ENCODE measurements at places on chromosomes 3 and 15. TPM values are rescaled to one million over a fixed set of nuclear protein-coding genes. Genes with fewer than 3 reads are reported as not detected.

Gene PLCD1
- polyA plus RNA-seq = 14.3 TPM

Gene SPRED1
- polyA plus RNA-seq = 2.5 TPM

Gene GP9
- polyA plus RNA-seq = 0.14 TPM

Gene GOLGA6L4
- polyA plus RNA-seq = 7.7 TPM

Gene TGM5
- polyA plus RNA-seq = not detected

Gene FGF12
- polyA plus RNA-seq = 6.0 TPM

Gene GRAMD2A
- 0.28 TPM for polyA plus RNA-seq

Gene UBL7
- polyA plus RNA-seq = 16.0 TPM

Gene SPTBN5
- 11.4 TPM for polyA plus RNA-seq

Gene RETNLB
- polyA plus RNA-seq = not detected

Gene TIGIT
- not detected for polyA plus RNA-seq

Gene MEX3B
- 0.47 TPM for polyA plus RNA-seq
